ENCODE measurements at places on chromosomes 1 and 21. TPM values are rescaled to one million over a fixed set of nuclear protein-coding genes. Genes with fewer than 3 reads are reported as not detected.

FMO4 gene
- total RNA-seq, result 0.50 TPM

NUDT4B gene
- total RNA-seq, result 0.35 TPM

CRP gene
- total RNA-seq, result not detected

POU3F1 gene
- not detected for total RNA-seq

MYCL gene
- total RNA-seq, result 1.3 TPM
